ENCODE measurements at places on chromosomes 13 and 19.
A peak's percentile ranks its signal among the peaks of the same experiment; 100 is the strongest.

DNA sequence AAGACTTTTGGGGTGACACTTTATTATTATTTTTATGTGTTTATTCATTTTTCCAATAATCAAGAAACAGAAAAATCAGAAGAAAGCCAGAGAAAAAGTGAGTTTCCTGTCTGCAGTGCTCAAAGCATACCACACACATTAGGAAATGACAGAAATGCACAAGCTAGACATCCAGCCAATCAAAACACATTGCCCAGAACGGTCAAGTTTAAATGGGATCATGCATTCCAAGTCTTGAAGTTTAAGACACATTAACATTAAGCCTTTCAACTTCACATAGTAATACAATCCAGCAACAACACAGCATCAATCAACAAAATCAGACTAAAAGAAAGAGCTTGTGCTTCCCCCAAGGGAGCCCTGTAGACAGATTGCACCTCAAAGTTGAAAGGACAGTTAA lies 28.7 kb upstream of the MEDAG start:
- DNase-seq, result no peak

DNA sequence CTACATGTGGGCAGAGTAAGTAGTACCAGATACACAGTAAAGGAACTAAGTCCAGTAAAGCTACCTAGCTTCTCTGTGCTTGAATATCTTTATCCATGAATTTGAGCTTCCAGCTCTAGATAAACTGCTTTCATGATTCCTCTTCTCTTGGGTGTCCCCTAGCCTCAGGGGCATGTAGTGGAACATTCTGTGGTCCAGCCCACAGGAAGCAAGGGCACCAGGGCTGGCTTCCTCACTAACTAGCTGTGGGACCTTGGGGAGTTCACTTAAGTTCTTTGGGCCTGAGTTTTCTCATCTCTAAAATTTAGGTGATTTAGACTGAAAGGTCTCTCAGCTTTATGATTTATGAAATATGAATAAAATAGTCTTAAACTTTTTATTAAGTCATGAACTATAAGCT lies 185.7 kb downstream of the KATNAL1 start:
- DNase-seq, result no peak

- no peak for DNase-seq
Measured at GRCh38 chr13:24651718-24652345, 28.4 kb upstream of the ATP12A start.

DNA sequence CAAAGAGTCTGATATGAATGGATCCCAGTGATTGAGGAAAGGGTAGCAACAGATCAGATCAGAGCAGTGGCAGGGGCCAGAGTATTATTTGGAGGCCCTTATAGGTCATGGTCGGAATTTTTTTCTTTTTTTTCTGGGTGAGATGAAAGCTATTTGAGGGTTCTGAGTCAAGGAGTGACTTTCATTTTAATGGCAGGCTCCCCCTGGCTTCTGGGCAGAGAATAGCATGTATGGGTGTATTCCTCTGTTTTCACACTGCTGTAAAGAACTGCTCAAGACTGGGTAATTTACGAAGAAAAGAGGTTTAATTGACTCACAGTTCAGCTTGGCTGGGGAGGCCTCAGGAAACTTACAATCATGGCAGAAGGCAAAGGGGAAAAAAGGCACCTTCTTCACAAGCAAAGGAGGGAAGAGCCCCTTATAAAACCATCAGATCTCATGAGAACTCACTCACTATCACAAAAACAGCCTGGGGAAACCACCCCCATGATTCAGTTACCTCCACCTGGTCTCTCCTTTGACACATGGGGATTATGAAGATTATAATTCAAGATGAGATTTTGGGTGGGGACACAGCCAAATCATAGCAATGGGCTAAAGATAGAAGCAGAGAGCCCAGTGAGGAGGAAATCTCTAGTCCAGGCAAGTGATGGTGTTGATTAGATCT lies 3.0 kb upstream of the SLC6A16 start:
- DNase-seq, result peak; percentile 90

- no peak for DNase-seq
Measured at GRCh38 chr13:37446503-37446902, 152.1 kb downstream of the POSTN start.

GRCh38 chr19:2747349-2747748 lies 7.5 kb upstream of the SLC39A3 start:
- DNase-seq, result peak; percentile 29

Data from NAMALWA (cell line).